Activated naive CD4-positive, alpha-beta T cell treated with Interleukin-2 at 50 U/mL for 16 hours (primary cell): ENCODE measurements at places on chromosomes 6 and 20.
A peak's percentile ranks its signal among the peaks of the same experiment; 100 is the strongest.

- DNase-seq, result no peak
Measured at GRCh38 chr6:98787961-98788360, 46.4 kb upstream of the POU3F2 start.

DNA sequence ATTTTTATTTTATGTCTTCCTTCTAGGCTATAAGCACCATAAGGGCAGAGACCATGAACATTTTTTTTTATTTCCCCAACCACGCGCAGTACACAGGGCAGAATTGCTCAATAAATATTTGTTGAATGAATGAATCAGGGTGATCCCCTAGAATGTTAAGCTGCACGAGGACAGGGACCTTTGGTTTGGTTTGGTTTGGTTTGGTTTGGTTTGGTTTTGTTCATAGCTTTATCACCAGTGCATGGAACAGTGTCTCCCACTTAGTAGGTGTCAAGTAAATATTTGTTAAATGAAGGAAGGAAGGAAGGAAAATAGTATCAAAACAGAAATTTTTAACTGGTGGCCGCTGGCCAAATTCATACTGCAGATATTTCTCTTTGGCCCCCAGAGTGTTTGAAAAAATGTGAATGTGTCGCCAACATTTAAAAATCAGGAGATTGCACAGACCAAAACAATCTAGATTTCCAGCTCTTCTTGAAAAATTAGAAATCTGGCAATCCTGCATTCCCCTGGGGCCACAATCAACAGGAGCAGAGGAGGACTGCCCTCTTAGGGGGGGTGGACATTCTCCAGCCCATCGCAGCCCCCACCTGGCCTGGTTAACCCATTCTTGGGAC, 205.3 kb downstream of the EYA2 start:
- DNase-seq, result no peak

DNA sequence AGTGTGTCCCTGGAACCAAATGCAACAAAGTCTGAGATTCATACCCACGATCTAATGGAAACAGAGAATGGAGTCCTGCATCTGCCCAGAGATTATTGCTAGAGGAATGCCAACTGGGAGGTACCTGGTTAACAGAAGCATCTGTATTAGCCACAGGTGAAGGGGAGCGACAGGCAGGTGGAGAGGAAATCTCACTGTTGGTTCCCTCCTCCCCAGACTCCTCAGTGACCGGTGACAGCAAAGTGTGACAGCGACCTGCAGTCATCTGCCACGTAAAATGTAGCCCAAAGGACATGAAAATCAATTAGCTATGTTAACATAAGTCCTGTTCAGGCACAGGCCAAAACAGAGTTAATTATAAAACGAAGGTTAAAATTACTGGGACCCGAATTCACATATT, 336.6 kb downstream of the SYNE1 start:
- DNase-seq, result no peak

- DNase-seq, result no peak
Measured at GRCh38 chr6:155492061-155492735, 36.6 kb upstream of the NOX3 start.

- DNase-seq, result no peak
Measured at GRCh38 chr6:168584671-168585070, 143.7 kb downstream of the SMOC2 start.

DNA sequence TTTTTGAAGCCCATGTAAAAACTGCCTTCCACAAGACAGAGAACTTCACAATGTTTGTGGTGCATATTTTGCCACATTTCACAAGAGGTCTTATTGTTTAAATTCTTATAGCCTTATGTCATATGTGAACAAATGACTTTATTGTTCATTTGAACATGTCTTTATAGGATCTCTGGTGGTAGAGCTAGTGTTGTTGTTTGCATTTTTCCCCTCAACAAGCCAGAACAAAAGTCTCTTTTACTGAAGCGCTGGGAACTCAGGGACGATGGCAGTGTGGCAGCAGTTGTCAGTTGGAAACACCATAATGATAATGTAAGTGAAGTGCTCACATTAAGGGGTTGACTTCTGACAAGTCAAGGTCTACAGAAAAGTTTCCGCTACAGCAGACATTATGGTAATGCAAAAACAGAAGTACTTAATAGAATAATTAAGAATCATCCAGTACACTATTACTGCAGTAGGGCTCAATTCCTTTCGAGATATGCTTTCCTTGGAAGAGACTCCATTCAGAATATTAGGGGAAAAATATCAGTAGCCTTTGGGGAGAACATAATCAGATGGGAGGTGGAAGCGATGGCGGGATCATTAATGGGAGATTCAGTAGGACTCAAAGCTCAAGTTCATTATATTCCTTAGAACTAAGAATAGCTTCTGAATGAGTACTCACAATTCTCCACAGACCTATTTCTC, 180.0 kb downstream of the GJA10 start:
- no peak for DNase-seq

DNA sequence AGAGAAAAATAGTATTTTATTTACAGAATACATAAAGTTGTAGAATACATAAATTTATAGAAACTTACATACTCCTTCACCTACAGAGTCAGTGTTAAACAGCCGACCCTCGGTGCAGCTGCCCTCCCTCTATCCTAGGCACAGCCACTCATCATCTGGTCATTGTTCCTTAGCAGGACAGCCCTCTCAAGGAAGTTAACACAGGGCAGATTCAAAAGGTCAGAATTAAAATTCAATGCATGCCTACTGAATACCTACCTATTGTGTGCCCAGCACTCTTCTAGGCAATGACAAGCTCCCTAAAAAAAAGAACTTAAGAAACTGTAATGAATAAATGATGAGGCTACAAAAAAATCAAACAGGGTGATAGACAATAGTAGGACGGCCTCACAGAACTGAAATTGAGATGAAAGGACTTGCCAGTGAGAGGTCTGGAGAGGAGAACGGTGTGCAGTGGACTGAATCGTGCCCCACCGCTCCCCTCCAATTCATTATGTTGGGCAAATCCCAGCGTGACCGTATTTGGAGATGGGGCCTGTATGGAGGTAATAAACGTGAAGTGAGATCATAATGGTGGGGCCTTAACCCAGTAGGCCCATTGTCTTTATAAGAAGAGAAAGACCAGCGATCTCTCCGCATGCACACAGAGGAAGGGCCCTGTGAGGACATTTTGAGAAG, 326.0 kb downstream of the PACRG start:
- DNase-seq, result no peak

DNA sequence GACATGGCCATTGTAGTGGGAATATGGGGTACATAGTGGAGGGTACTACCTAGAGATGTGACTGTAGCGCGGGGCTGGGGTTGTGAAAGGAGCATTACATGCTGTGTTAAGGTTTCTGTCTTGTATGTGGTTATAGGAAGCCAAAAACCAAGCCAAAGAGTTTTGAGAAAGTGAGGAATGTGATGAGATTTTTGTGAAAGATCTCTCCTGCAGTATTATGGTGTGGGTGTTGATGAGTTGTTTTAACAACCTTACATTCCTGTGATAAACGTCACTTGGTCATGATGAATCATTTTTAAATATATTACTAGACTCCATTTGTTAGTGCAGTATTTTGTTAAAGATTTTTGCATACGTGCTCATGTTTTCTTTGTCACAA, 48.9 kb downstream of the ZFAND3 start:
- peak; percentile 18 for DNase-seq

GRCh38 chr20:42530855-42531448, 658.8 kb downstream of the PTPRT start:
- DNase-seq, result no peak

- DNase-seq, result no peak
Measured at GRCh38 chr20:63212393-63212730, 3.6 kb downstream of the YTHDF1 start.

DNA sequence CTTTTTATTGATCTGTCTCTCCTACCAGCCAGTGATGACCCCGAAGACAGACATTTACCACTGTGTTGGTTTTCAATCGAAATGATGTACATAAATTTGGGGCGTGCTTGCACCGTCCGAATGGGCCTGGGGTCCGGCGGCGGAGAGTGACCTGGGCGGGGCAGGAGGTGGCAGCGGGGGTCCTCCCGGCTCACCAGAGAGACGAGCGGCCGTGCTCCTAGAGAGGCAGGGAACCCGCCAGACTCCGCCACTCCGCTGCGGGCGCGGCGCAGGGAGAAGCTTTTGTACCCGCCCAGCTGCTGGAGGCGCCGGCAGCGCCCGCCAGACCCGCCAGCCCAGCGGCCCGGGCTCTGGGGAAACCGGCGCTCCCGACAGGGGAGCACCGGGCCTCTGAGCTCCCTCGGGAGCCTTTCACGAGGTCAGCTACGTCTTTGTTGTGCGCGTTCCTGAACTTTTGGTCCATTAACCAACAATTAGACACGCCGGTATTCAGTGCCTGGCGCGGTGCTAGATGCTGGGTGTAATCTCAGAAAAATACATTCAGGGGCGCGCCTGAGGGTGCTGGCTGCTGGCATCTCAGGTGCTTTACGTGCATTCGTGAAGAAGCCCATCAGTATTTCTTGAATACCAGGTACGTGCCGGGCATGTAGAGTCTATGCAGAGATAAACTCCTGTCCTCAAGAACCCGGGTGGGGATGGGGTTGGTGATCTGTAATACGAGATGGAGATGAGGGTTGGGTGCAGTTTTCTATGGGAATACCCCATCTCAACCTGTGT, at the start of gene PGBD1:
PGBD1 (plus strand) TSS at position 285 of the 777 bp plus-strand sequence. CDS start 2,242 bp downstream, outside the sequence.
- peak; percentile 49 for DNase-seq

DNA sequence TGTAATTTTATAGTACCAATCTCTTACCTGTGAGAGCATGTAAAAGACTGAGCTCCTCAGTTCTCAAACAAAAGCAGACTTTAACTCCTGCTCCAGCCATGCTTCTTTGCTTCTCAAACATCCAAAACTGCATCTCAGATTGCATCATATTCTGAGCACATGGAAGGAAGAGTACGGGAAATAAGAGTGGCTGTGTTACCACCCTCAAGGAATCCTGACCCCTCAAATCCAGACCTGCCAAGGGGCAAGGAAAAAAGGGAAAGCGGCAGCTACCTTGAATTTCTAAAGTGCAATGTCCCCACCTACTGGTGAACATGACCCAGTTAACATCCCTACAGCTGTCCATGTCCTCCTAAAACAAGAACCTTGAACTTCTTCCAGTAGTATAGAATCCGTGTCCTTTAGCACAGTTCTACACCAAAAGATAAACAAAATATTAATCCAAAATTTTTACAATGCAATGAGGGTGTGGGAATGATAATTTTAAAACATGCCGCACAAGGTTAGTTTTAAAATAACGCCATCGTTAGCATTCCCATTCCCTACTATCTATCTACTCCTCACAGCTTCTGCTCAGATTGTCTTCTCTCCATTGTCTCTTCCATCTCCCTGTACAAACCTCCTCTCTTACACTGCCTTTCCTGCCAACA, 34.1 kb upstream of the HLA-DQB1 start:
- DNase-seq, result peak; percentile 5

GRCh38 chr6:143074101-143074500, 13.4 kb downstream of the AIG1 start:
- no peak for DNase-seq

DNA sequence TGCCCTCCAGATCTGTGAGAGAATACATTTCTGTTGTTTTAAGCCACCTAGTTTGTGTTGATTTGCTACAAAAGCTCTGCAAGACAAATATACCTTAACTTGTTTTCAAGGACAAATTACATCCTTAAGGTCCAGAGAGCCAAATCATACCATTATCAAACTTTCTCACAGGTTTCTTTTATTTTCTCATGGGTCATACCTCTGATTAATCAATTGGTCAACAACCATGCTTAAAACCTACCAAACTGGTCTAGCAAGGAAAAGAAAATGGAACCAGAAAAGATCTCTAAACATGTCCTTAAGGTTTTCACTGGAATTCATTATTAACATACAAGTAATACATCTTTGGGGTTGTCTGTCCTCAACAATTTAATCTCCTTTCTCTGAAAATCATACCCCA, 535.0 kb downstream of the CD83 start:
- no peak for DNase-seq

DNA sequence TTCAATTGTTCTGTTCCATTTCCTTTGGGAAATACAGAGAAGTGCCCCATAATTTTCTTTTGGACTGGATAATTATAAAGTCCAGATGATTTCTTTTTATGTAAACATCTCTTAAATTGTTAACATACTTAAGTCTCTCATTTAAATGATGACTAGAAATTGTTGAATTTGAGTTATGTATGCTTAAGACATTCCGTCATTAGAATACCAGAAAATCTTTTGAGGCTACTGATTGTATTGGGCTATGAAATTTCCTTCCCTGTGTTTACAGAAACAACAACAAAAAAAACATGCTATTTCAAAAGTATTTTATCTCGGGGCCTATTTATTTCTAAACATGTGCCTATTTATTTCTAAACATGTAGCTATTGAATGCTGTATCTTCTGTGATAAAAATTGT, 125.4 kb downstream of the SH3BGRL2 start:
- DNase-seq, result no peak
